Stimulated activated CD4-positive, alpha-beta T cell treated with anti-CD3 and anti-CD28 coated beads, Interleukin-15, amount 100 ng/mL, for 48 hours (primary cell): ENCODE measurements at places on chromosomes 12 and 14.

GRCh38 chr14:75453817-75454434 lies 26.1 kb downstream of the JDP2 start:
- DNase-seq = peak; percentile 7

- DNase-seq = no peak
Observed at GRCh38 chr12:95004610-95005009, 1.1 kb upstream of the NDUFA12 start.

DNA sequence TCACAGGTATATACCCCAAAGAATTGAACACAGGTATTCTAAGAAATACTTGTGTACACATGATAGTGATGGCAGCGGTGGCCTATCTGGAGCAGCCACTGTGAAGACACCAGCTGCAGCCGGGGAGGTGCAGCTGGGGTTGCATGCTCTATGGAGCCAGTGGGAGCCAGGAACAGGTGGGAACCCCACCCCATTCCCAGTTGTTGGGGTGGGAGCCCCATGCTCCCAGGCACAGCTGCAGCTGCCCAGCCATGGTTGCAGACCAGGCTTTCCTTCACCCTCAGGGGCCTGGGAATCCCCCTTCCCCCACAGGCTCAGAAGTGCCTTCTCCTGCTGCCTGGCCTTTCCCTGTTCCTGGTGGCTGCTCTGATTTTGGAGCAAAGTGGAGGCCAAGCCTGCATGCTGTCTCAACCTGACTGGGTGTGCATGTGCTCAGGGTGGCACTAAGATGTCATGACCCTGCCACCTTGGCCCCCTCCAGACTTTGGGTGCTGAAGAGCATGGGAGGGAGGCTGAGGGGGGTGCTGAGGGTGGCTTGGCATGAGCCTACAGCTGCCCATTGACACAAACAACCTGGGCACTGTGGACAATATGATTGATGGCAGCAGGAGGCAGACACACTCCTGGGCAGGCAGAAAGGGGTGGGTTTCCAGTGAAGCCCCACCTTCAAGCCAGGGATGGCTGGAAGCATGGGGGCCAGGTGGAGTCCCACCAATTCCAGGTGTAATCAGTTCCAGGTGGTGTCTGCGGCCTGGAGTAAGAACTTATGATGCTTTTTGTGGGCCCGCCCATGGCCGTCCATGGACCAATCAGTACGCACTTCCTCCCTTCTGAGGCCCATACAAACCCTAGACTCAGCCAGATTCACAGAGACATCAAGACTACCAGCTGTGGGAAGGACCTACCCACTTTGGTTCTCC lies 234.7 kb downstream of the ADGRD1 start:
- DNase-seq = no peak

GRCh38 chr14:99729991-99730875 lies 46.1 kb downstream of the CYP46A1 start:
- peak; percentile 67 for DNase-seq

DNA sequence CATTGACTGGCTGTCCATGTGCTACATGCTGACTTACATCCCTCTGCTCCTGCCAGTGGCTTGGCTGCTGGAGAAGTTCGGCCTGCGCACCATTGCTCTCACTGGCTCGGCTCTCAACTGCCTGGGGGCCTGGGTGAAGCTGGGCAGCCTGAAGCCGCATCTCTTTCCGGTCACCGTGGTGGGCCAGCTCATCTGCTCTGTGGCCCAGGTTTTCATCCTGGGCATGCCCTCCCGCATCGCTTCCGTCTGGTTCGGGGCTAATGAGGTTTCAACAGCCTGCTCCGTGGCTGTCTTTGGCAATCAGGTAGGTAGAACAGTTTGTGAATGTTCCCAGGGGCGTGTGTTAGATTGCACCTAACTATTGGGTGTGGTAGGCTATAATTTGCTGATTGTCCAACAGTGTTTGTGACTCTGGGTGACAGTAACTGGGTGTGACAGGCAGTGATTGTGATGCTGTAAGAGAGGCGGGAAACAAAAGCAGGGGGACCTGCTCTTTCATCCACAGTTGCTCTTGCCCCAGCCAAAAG lies 981 bp downstream of the FLVCR2 start:
- no peak for DNase-seq

DNA sequence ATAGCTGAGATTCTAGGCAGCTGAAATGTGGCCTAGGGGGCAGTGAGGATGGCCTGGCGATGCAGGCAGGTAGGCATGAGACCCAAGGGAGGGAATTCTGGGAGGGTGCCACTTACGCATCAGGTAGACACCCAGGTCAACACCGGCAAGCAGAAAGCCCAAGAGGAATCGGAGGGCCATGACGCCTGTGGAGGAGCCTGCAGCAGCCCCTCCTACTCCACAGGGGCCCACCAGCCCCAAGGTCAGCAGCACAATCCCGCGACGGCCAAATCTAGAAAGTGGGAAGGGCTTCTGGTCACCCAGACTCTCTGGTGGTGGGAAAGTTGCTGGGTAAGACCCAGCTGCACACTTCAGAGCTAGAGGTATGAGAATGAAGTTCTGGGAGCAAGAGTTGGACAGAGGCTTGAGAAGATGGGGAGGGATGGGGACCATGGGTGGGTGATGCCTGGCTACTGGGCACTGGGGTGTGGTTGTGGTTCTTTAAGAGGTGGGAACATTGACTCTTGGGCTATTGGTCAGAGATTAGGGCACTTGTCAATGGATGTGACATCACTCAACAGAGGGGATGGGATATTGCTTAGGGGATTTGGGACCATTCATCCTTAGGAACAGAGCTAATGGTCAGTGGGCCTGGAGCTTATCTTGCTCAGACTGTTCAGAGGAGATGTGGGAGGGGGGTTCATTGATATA lies 3.4 kb downstream of the SLC22A17 start:
- DNase-seq = no peak

DNA sequence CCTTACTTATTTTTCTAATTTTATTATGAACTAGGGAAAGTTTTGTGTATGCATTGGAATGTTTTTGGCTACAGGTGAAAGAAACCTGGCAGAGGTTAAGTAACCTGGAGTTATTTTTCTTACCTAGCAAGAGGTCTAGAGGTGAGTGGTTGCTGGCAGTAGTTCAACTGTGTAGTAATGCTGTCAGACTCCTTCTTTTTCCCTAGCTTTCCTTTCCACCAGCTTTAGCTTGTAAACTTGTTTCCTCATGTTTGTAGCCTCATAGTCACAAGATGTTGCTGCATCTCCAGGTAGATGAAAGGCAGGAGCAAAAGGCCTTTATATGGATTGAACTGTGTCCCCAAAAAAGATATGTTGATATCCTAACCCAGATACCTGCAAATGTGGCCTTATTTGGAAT lies 105.1 kb upstream of the AMIGO2 start:
- no peak for DNase-seq

DNA sequence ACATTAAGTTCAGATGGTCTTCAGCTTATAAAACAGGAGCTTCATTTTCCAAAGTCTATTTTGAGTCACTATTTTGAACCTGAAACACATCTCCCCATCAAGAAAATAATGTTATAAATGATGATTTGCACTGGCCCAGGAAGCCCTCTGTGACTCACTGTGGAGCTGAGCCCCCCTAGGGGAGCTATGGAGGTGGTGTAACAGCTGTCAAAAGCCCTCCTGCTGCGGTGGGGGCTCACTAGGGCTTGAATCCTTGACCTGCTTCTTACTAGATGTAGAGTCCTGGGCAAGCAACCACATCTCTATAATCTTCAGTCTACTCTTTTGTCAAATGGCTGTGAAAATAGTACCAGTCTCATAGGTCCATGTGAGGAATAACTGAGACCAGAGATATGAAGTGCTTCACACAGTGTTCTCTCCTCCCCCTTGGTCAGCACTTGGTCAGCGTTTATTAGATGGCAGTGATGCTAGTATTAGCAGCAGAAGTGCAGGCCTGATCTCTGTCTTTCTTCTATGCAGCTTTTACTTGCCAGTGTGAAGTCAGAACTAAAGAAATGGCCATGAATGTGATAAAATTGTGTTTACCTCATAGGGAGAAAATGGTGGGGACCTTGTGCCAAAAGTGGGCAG lies 83.4 kb downstream of the RTN1 start:
- no peak for DNase-seq

- no peak for DNase-seq
Observed at GRCh38 chr14:72736786-72737559, 156.9 kb downstream of the DPF3 start.

GRCh38 chr14:28766469-28766955 lies at the start of gene FOXG1:
TSS of gene FOXG1 (plus strand) at chr14:28766787. CDS start at chr14:28767280, 493 bp downstream.
- no peak for DNase-seq

GRCh38 chr12:4152145-4152795 lies 121.3 kb upstream of the CCND2 start:
- DNase-seq = no peak

DNA sequence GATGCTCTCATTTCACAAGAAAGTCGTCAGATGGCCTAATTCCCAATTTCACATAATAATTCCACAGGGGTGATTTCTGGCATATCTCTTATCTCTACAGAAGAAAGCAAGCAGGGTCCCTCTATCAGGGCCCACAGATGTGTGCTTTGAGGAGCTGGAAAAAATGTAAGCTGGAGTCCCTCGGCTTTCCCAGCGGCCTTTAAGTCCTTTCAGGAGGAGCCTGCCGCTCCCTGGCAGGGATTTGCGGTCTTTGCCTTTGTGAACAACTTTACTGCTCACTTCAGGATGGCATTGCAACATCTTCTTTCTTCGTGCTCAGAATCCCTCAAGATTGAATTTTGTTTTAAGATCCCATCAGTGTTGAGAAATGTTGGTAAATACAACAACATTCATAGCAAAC lies 83.0 kb downstream of the FZD10 start:
- DNase-seq = no peak

DNA sequence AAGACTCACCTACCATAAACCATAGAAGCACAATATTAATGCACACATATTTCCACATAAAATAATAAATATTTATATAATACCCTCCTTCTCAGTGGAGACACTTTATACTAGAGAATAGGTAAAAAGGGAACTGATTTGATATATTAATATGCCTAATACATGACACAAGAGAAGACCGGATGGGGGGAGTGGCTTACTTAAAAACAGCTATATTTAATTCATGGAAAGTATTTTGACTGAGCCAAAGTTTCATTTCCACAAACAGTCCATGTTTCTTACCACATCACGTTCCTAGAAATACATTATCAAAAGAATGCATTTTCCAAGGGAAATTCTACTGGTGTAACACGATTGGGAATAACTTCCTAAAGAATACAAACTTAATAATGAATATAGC lies 63.4 kb downstream of the ITPR2 start:
- no peak for DNase-seq

DNA sequence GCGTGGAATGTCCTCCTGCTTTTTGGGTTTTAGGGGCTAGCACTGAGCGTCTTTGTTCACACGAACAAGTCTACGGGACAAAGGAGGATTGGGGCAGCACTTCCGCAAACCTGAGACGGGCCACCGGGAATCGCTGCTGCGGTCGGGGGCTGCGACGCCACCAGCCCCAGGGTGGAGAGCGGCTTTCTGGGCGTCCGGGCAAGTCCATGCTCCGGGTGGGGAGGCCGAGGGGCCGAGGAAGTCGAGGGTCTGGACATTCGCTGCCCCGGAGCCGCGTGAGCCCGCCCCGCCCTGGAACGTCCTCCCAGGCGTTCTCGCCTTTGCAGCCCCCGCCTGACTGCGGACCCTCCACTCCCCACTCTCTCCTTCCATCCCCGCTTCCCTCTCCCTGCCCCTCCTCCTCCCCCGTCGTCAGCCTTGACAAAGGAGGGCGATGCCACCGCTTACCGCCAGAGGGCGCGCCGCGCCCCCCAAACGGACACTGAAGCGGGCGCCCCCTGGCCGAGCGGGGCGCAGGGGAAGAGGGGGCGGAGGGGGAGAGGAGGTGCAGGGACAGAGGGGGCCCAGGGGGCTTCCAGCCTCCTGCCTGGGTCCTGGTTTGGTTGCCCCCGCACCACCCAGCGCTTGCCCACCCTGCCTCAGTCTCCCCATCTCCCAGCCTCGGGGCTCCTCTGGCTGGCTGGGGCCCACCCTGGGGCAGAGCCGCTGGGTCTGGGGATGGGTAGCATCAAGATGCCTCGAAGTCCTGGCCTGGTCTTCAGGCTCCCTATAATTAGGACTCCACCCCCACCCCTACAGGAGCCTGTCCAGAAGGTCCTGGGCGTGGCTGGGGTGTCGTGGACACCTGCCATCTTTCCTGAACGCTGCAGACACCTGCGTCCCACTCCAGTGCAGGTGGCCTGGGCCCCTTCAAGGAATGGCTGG lies 39.1 kb upstream of the INF2 start:
- DNase-seq = peak; percentile 48

DNA sequence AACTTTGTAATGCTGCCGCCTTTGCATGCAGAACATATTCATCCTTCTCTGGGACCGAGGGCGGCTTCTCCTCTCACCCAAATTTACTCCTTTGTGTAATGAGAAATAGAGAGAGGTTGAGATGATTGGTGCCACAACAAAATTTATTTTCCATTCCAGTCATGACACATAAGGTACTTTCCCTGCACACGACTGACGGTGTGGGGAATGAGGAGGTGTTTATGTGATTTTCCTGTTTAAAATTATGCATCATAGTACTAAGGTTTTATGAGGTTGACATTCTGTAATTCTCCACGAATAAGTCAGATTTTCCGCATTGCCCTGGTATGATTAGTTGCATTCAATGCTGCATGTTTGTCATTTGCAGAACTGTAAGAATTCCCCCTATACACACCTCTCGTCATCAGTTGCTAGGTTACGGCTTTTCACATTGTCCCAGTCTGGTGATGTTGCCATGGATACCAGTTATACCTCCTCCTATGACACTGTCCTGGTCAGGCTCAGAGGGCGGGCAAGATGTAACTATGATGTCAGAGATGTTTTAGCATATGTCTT lies 23.1 kb downstream of the BICDL1 start:
- DNase-seq = peak; percentile 83

- no peak for DNase-seq
Observed at GRCh38 chr12:30719060-30719459, 23.4 kb upstream of the IPO8 start.

- DNase-seq = no peak
Observed at GRCh38 chr12:3698218-3698974, 54.5 kb downstream of the CRACR2A start.

DNA sequence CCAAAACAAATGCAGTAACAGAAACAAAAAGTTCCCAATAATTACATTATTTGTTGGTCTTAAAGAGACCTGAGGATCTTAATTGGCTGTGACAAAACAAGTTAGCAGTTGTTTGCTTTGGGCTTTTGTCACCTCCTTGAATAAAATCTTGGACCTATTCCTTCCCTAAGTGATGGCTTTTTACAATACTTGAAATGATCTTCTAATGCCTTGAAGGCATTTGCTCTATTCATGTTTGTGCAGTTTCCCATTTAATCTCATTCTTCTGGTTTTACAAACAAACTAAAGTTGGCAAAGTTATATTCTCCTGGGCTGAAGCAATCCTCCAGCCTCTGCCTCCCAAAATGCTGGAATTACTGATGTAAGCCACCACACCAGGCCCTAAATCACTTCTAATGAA lies 98.8 kb downstream of the OSBPL8 start:
- DNase-seq = no peak
